HS-27A (cell line): ENCODE measurements at places on chromosomes 12 and 14.

DNA sequence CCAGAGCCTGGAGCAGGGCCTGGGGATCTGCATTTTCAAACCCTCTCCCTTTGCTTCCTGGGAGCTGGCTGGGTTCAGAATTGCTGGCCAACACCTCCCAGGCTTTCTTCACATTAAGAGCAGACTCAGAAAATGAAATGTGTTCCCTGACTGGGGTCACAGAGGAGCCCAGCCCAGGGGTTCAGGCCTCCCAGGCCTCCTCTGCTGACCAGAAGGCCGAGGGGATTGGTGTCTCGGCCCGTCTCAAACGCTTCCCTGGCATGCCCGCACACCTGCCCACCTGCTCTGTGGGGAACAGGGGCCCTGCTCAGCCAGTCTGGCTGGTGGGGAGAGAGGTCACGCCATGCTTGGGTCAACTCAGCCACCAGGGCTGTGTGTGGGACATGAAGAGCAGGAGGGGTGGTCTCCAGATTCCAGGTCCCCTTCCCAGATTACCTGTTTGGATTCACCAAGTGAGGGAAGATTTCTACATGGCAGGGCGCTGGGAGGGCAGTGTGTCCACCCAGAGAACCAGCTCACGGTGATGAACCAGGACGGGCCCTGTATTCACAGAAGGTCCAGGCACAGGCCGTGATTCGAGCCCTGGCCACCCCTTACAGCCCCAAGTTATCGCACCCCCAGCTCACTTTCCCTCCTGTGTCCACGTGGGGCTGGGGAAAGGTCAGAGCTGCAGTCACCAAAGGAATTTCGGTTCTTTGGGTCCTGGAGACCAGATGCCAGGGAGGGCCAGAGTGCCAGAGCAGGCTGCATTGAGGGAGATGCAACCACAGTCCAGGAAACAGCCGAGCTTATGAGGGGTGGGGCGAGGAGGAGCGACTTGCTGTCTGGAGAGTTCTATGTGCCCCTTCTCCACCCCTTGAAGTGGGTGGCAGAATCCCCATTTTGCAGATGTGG is 55.2 kb upstream of the RIN3 start:
- DNase-seq, result no peak

DNA sequence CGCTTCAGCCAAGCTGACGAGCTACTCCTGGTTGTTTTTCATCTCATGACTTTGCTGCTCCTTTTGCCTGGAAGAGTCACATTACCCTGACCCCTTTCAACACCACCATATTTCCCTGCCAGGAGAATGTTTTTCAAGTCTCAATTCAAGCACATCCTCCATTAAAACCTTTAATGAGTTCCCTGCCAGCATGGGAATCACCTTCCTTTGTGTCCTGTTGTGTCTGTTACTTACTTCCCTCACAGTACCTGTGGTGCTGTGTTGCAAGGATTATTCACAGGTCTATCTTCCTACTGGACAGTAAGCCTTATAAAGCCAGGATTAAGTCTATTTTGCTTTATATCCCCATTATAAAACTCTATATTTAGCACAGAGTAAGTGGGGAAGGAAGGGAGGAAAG is 13.6 kb upstream of the SLC35F4 start:
- no peak for DNase-seq

DNA sequence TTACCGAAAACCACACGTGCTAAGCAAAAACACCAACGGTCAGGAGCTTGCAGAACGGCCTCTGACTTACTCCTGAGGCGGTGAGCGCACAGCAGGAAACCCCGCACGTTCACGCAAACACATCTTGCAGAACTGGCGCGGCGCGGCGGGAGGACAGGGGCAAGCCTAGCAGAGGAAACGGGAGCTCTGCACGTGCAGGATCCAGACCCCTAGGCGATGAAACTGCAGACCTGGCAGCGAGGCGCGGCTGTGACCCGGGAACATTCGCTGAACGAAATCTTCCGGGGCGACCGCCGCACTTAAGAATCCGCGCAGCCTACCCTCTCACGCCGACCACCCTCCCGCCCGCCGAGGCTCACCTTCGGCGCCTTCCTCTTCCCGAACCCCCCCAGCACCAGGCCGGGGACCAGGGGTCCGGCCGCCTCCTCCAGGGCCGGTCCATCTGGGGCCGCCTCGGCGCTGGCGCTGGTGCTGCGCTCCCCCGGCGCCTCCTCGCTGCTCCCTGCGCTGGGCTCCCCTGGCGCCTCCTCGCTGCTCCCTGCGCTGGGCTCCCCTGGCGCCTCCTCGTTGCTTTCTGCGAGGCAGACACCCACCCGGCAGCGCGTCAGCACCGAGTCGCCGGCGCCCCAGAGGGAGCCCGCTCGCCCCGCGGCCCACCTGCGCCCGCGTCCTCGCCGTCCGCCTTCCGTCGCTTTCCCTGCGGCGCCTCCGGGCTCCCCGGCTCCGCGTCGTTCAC is 615 bp downstream of the DDX51 start:
- no peak for DNase-seq

- no peak for DNase-seq
Observed at GRCh38 chr12:132109741-132110140, 34.4 kb downstream of the DDX51 start.

DNA sequence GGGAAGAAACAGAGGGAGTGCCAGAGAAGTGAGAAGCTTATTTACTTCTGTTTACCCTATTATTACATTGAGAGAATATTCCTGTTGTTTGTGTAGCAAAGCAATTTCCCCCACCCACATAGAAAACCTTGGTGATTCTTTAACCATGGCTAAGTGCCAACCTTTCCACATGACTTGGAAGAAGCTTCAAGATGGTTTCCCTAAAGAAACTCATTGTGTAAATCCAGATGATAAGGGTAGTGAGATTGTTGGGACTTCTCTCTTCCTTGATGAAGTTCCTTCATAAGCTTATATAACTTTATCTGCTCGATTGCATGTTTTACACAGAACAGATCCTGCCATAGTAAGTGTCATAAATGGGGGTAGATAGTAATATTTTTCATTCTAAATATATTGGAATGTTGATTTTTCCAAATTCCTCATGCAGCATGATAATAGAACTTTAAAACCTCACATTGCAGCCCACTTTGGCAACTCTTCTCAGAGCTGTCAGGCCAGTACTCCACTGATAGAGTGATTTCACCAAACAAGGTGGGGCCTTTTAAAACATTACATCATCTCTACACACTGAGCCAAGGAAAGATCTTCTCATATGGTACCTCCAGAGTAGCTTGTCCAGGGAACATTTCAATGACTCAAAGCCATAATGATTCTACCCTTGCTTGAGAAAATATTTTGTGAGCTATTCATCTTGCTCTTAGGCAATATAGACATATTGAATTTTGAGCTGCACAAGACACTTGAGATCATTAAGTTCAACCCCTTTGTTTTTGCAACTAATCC is 47.8 kb upstream of the KIF21A start:
- peak; percentile 48 for DNase-seq

DNA sequence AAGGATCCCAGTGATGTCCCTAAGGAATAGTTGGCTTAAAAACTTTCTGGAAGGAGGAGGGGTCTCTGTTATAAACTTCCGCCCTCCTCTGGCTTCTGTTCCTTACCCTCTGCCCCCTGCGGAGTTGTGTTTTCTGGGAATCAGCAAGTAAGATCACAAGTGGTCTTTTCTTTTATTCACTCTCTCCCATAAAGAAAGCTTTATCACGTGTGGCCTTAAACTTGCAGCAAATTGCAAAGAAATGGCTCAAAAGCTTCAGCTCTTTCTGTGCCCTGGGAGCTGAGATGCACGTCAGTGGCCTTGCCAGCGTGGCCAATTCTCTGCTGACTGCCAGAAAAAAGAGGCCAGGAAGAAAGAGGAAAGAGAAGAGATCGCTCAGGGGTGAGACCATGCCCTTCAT is at the start of gene SLCO1C1:
Gene SLCO1C1 (plus strand): TSS at position 101 of the 400 bp plus-strand sequence. CDS start 4,245 bp downstream, outside the sequence.
- no peak for DNase-seq

DNA sequence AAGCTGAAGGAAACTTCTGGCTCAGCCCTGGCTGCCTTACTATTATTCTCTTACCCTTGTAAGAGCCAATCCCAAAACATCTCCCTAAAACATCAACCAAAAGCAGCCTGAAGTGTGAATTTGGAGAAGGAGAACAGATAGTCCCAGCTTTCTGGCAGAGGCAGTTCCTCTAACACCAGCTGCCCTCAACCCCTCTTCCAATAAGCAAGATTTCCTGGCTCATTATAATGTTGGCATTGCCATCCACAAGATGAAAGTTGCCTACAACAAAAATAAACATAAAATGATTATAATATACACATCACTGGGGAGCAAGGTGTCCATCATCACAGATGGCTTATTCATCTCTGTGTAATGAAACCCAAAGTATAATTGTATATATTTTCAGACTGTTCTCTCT is 352.5 kb upstream of the CCDC196 start:
- DNase-seq, result no peak

- no peak for DNase-seq
Observed at GRCh38 chr14:67491285-67491684, 2.8 kb upstream of the TMEM229B start.

- DNase-seq, result no peak
Observed at GRCh38 chr12:74689929-74690328, 152.3 kb downstream of the ATXN7L3B start.

GRCh38 chr14:77467801-77468200 is 9.9 kb downstream of the AHSA1 start:
- no peak for DNase-seq

DNA sequence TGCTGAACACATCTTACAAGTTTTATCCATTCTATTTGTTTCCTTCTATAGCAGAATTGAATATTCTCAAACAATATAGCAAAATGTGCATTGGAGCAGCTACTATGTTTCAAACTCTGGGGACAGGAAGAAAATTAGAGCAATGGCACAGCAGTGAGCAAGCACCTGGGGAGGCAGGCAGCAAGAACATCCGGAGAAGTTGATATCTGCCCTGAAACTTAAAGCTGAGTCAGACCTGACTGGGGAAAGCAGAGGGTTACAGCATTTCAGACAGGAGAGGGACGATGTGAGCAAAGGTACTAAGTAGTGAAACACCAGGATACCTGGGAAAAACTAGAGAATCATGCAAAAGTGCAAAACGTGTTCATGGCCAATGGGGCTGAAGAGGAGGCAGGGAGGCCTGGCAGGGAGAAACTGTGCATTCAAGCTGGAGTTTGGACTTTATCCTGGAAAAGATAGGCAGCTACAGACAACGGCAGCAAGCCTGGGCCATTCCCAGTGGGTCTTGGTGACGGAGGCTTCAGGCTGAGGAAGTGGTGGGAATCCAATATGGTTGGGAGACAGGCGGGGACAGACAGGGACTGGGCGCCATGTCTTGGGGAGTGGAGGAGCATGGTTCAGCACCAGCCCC is 118.0 kb upstream of the CDKN3 start:
- DNase-seq, result no peak

DNA sequence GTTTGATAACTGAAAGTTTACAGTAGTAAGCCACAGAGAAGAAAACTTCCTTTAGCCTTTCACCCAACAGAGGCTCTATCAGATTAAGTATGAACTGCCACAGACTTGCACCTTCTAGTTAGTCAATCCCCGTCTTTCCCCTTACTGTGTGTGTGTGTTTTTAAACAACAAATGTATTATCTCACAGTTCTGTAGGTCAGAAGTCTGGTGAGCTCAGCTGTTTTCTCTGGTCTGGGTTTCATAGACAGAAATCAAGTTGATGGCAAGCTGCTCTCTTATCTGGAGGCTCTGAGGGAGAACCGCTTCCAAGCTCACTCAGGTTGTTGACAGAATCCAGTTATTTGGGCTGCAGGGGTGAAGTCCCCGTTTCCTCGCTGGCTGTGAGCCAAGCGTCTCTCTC is 320.5 kb downstream of the PRKD1 start:
- DNase-seq, result no peak

GRCh38 chr12:1297206-1297605 is 297.2 kb downstream of the FBXL14 start:
- DNase-seq, result no peak

DNA sequence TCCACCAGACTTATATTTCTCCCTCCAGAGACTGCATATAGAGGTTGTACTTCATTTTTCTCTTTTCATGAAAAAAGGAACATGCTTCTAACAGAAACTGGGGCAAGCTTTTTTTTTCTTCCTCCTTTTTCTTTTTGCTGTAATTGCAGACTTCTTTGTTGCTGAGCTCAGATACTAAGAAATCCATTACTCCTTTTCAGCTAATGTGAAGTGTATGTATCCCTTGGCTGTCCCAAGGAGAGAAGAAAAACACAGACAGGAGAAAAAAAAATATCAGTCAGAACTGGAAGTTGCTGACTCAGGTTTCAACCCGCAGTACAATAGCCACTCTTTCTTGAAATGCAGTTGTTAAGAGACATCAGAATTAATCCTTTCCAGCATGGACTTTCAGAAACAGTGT is 1248.4 kb downstream of the LRFN5 start:
- DNase-seq, result no peak

DNA sequence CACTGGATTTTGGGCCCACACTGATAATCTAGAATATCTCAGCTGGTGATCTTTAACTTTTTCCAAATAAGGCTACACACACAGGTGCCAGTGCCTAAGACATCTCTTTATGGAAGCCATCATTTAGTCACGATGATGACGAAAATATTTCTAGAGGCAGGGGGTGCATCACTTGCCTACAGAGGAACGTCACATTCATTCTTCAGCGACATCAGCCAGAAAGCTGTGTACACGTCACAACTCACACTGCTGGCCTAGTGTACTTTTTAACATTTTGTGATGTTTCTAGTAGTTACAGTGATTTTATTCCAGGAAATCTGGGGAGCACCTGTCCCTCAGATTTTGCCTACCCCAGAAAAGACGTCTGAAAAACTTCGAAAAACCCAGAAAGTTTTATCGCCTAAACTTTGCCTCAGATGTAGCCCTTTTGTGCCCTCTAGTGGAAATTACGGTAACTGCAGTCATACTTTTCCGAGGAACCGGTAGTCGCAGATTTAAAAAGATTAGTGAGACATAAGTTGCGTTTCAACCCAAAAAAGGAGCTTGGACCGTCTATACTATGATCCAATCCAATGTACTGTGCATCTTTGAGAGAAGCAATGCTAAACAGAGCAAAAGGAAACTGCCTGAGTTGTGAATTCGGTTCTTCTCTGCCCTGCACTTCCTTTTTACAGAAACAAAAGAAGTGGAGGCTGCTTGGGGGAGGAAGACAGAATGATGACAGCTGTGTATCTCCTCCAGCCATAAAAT is 64.3 kb upstream of the STON2 start:
- DNase-seq, result peak; percentile 20

DNA sequence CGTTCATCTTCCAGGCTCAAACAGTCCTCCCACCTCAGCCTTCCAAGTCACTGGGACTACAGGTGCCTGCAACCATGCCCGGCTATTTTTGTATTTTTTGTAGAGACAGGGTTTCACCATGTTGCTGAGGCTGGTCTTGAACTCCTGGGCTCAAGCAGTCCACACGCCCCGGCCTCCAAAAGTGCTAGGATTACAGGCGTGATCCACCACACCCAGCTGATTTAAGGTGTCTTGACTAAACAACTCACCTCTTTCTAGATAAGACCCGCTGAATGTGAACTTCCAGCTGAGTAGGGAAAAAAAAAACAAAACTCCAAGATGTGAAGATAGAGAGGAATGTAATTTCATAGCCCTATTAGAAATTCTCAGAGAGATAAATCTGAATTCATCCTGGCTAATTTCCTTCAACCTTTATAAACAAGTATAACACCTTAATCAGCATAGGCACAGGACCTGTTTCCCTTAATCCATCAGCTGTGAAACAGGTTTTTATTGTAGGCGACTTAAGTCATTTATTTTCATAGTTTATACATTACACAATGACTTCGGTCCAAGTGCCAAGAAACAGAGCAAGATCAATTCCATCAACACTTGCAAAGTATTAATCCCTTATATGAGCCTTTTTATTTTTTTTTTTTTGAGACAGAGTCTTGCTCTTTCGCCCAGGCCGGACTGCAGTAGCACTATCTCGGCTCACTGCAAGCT is 51.5 kb downstream of the HCAR2 start:
- no peak for DNase-seq
